ENCODE measurements at places on chromosomes 13 and 19. TPM values are rescaled to one million over a fixed set of nuclear protein-coding genes. Genes with fewer than 3 reads are reported as not detected.

DNA sequence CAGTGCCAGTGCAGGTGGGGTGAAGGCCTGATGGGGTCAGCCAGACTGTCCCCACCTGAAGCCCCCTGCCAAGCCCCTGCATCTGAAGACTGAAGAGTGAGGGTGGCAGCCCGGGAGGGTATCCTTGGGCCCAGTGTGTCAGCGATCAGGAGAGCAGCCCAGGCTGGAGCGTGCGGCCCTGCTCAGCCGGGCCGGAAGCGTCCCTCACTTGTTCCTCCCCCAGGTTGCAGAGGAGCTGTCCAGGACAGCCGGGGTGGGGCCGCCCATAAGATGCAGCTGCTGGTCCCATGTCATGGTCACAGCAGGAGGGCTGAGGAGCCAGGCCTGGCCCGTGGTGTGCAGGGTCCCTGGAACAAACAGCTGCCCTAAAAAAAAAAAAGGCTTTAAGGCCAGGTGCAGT is 55.4 kb downstream of the KDM4B start:
- no peaks in the 10 kb centered on the region for H3K27me3 ChIP-seq
- H3K27ac ChIP-seq = peak overlapping the region; percentile 77
- peaks cover 72% of the 10 kb centered on the region for H3K4me1 ChIP-seq
- H3K36me3 ChIP-seq = no peaks in the 10 kb centered on the region
- no peak for DNase-seq

GRCh38 chr19:32234663-32235217 is 110.7 kb upstream of the ZNF507 start:
- H3K27ac ChIP-seq = no peak overlapping the region
- no peaks in the 10 kb centered on the region for H3K4me1 ChIP-seq
- no peaks in the 10 kb centered on the region for H3K36me3 ChIP-seq
- no peak for DNase-seq
- H3K27me3 ChIP-seq = no peaks in the 10 kb centered on the region

DNA sequence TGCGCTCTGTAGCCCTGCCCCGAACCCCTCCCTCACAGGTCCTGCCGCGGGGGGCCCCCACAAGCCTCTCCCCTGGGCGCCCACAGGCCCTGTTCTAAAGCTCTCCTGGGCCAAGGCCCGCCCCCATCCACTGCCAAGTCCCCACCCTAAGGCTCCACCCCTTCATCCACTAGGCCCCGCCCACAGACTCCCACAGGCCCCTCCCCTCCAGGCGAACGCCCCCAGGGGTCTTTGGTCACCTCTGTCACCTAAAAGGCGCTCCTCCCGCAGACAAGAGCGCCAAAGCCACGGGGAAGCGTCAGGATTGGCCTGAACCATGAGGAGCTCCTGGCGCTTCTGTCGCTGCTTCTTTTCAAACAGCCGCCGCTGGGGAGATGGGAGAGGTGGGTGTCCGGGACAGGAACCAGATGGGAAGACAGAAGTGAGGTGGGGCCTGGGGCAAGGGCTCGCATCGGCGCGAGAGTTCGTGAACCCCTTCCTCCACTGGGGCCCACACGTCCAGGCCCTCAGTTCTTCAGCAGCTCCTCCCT is 2.3 kb downstream of the TULP2 start:
- H3K4me1 ChIP-seq = peaks cover 18% of the 10 kb centered on the region
- peak; percentile 38 for DNase-seq
- H3K27ac ChIP-seq = no peak overlapping the region
- H3K36me3 ChIP-seq = no peaks in the 10 kb centered on the region
- H3K27me3 ChIP-seq = no peaks in the 10 kb centered on the region

DNA sequence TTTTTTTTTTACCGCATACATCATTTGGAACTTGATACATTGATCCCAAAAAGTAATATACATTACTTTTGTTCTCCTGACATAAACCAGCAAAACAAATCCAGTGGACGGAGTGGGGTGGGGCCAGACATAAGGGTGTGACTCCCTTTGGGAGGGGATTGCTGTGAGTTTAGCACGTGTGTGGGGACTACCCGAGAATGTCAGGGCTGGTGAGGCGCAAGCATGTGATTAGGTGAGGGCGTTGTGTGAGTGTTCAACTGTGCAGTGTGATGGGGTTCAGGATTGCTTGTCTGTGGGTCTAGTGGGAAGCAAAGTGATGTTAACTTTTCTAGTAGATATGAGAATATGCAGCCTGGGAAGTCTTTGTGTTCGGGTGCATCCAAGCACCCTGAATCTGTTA is 468.0 kb downstream of the TSHZ3 start:
- H3K36me3 ChIP-seq = no peaks in the 10 kb centered on the region
- H3K4me3 ChIP-seq = no peak overlapping the region
- H3K27me3 ChIP-seq = no peaks in the 10 kb centered on the region
- DNase-seq = no peak

S1PR2 gene
- 4.6 TPM for total RNA-seq

KIR2DL3 gene
- not detected for total RNA-seq

DNA sequence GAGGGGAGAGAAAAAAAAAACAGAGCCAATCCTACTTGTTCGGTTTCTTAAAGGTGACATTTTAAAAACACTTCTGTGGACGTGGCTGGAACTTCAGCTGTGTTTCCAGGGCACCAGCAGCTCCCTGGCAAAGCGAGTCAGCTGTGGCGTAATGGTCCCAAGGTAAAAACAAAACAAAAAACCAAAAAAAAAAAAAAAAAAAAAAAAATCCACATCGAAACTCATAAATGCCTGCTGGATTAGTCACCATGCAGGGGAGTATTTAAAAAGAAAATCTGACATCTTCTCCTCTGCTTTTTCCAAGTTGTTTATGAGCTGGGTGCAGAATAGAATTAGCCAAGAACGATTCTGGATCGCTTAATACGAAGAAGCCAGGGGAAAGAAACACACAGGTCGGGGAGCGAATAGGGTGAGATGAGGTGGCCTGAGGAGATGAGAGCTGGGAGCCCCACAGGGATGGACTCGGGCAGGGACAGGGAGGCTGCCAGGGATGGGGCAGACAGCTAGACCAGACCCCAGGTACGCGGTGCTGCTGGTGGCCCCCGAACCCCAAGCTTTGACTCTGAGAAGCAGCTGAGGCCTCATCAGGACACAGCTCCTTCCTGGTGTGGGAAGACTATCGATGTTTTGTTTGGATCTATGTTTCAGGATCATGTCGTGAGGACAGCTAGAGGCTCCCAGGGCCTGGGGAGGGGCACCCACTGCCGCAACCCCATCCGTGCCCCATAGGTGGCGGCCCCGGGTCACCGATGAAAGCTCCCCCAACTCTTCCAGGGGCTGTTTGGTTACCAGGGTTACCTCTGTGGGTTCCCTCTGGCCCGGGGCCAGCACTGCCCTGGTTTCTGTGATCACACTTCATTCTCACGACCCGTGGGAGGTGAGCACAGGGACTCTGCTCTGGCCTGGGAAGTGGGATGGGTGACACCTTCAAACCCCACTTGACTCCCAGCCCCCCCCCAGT is 3.1 kb upstream of the CTXN1 start:
- H3K36me3 ChIP-seq = peaks cover 34% of the 10 kb centered on the region
- H3K4me3 ChIP-seq = no peak overlapping the region
- DNase-seq = peak; percentile 32

DNA sequence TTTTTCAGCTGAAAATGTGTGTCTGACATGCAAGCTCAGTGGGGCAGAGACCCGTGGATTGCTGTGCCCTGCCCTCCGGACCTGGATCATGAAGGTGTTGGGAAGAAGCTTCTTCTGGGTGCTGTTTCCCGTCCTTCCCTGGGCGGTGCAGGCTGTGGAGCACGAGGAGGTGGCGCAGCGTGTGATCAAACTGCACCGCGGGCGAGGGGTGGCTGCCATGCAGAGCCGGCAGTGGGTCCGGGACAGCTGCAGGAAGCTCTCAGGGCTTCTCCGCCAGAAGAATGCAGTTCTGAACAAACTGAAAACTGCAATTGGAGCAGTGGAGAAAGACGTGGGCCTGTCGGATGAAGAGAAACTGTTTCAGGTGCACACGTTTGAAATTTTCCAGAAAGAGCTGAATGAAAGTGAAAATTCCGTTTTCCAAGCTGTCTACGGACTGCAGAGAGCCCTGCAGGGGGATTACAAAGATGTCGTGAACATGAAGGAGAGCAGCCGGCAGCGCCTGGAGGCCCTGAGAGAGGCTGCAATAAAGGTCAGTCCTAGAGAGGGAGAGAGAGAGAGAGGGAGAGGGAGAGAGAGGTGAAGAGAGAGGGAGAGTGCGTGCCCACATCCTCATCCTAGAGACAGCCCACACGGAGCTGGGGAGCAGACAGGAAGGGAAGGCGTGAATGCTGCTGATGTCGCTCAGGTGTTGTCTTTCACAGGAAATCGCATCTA is 5.1 kb upstream of the DCUN1D2 start:
- H3K27ac ChIP-seq = no peak overlapping the region
- H3K36me3 ChIP-seq = peaks cover 14% of the 10 kb centered on the region
- H3K27me3 ChIP-seq = no peaks in the 10 kb centered on the region
- no peak for DNase-seq
- H3K4me1 ChIP-seq = peaks cover 17% of the 10 kb centered on the region

DNA sequence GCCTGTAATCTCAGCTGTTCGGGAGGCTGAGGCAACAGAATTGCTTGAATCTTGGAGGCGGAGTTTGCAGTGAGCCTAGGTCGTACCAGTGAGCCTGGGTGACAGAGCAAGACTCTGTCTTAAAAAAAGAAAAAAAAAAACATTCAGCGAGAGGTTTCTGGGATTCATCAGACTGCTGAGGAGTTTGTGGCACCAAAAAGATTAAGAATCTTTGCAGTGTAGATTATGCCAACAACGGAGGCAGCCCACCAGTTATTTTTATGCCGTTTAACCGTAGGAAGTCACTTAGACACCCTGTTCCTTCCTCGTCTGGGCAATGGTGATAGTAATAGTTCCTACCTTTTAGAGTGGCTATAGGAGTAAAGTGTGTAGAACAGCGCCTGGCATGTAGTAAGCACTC is 2.5 kb downstream of the COX6B1 start:
- peaks cover 10% of the 10 kb centered on the region for H3K4me1 ChIP-seq
- H3K36me3 ChIP-seq = peaks cover 16% of the 10 kb centered on the region
- no peak overlapping the region for H3K4me3 ChIP-seq
- H3K27ac ChIP-seq = no peak overlapping the region

- no peaks in the 10 kb centered on the region for H3K27me3 ChIP-seq
Measured at GRCh38 chr19:48568345-48568886, 16.4 kb downstream of the SULT2B1 start.

ZNF100 gene
- total RNA-seq = 6.3 TPM

C1QTNF9 gene
- not detected for total RNA-seq

DNA sequence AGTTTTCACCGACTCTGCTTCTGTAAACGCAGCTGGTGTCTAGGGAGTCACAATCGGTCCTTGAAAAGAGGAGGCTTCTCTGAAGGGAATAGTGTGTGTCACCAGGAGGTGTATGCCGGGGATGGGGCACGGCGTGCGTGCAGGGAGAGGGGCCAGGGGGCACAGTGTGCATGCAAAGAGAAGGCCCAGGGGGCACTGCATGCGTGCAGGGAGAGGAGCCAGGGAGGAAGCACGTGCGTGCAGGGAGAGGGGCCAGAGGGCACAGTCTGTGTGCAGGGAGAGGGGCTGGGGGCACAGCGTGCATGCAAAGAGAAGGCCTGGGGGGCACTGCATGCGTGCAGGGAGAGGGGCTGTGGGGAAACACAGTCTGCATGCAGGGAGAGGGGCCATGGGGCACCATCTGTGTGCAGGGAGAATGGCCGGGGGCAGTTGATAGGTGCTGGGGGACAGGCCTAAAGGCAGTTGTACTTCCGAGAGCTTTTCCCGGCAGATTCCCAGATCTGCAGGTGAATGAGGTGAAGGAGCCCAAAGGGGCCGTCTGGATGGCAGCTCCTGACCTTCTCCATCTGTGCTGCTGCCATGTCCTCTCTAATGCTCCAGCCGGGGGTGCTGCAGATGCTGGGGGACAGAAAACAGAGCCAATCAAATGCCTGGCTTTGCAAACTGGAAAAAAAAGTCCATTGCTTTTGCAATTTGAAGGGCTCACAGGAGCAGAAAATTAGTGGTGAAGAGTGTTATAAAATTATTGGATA is 36.4 kb downstream of the ATP11A start:
- H3K27me3 ChIP-seq = no peaks in the 10 kb centered on the region
- H3K4me3 ChIP-seq = no peak overlapping the region
- H3K4me1 ChIP-seq = peaks cover 22% of the 10 kb centered on the region
- no peaks in the 10 kb centered on the region for H3K36me3 ChIP-seq
- no peak overlapping the region for H3K27ac ChIP-seq

ZNF552 gene
- total RNA-seq = 13.6 TPM

GRCh38 chr19:10747674-10748073 is 29.8 kb downstream of the DNM2 start:
- H3K4me3 ChIP-seq = no peak overlapping the region
- H3K27me3 ChIP-seq = no peaks in the 10 kb centered on the region
- peaks cover 58% of the 10 kb centered on the region for H3K4me1 ChIP-seq
- H3K36me3 ChIP-seq = no peaks in the 10 kb centered on the region
- H3K27ac ChIP-seq = peak overlapping the region; percentile 10
- DNase-seq = no peak

GRCh38 chr19:47142779-47143178 is 12.1 kb downstream of the SAE1 start:
- peak overlapping the region; percentile 55 for H3K27ac ChIP-seq
- no peak overlapping the region for H3K4me3 ChIP-seq
- DNase-seq = no peak
- H3K4me1 ChIP-seq = peaks cover 10% of the 10 kb centered on the region

DNA sequence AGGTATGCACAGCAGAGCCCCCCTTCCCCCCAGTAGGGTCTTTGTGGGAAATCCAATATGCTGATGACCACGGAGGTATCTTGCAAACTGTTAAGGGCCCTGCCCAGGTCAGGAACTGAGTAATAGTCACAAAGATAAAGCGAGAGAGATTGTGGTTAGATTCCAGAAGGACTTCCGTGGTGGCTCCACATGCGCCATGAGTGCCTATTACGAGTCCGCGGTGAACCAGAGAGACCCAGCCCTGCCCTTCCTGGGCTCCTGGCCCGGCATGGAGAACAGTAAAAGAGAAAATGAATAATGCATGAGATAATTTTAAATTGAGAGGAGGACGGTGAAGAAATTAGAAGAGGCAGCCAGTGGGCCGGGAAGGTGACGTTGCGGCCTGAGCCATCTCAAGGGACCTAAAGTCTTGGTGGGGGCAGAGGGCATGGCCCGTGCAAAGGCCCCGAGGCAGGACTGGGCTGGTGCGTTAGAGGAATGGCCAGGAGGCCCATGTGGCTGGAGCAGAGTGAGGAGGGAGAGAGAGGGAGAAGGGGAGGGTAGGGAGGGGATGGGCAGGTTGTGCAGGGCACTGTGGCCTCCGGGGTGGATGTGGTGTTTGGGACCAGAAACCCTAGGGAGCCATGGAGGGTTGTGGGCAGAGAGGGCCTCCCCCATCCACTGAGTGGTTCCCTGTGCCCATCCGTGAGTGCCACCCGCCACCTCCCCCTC is 46.6 kb upstream of the NFIC start:
- H3K36me3 ChIP-seq = no peaks in the 10 kb centered on the region
- H3K27ac ChIP-seq = no peak overlapping the region

GRCh38 chr19:56838909-56839651 is 1.4 kb downstream of the PEG3 start:
- no peaks in the 10 kb centered on the region for H3K36me3 ChIP-seq
- peak overlapping the region; percentile 92 for H3K27ac ChIP-seq
- DNase-seq = peak; percentile 100
- H3K27me3 ChIP-seq = no peaks in the 10 kb centered on the region

RFPL4A gene
- not detected for total RNA-seq

- H3K4me1 ChIP-seq = peaks cover 15% of the 10 kb centered on the region
- H3K36me3 ChIP-seq = peaks cover 18% of the 10 kb centered on the region
- no peak overlapping the region for H3K27ac ChIP-seq
- peaks cover 9% of the 10 kb centered on the region for H3K27me3 ChIP-seq
Measured at GRCh38 chr19:10284065-10284959, 2.4 kb upstream of the ICAM4 start.

GRCh38 chr13:77028202-77028601 is 1.2 kb upstream of the FBXL3 start:
- H3K36me3 ChIP-seq = no peaks in the 10 kb centered on the region
- H3K27ac ChIP-seq = peak overlapping the region; percentile 100
- peaks cover 27% of the 10 kb centered on the region for H3K4me1 ChIP-seq
- no peak for DNase-seq
- no peaks in the 10 kb centered on the region for H3K27me3 ChIP-seq
- H3K4me3 ChIP-seq = no peak overlapping the region
